NCI-H2171 treated with DMSO at 0.1 percent for 48 hours (cell line): ENCODE measurements at places on chromosomes 7 and 10.

GRCh38 chr7:118590107-118590506, 365.6 kb downstream of the ANKRD7 start:
- DNase-seq = peak; percentile 14

GRCh38 chr10:22518167-22518724, 172.9 kb downstream of the SPAG6 start:
- DNase-seq = no peak

GRCh38 chr7:158816995-158817394, 12.3 kb downstream of the ESYT2 start:
- DNase-seq = no peak

DNA sequence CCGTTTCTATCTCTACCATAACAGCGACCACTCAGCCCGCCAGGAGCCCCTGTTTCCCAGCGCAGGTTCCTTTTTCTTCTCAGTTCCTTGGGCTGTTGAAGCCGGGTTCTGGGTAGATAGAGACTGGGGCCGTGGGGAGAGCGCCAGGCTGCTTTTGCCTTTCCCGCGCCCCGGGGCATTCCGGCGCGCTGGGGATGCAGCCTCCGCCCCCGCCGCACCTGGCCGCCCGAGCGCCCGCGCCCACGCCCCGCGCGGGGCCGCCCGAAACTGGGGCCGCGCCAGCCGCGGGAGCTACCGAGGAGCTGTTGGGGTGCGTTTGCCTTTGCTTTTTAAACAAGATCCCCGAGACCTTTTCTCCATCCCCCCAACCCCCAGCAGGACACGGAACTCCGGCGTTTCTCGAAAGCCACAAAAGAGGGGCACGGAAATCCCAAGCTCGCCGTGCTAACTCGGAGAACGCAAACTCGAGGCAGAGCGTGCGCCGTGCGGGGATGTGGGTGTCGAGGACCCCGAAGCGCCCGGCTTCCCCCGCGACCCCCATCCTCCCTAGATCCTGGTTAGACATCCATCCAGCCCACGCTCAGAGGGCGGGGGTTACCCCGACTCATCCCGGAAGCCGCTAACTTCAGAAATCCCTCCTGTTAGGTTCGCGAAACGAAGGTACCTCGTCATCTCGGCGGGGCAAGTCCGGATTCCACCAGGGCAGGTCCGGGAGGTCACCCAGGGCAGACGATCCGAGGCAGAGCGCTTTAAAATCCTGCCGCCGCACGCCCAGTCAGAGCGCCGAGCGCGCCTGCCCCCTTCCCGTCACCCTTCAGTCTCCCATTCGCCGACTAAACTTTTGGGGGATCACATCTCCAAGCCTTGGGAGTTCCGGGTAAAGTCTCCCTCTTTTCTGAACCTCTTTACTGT, 1.0 kb downstream of the GRM8 start:
- DNase-seq = peak; percentile 65

GRCh38 chr7:113279256-113279655, 160.9 kb upstream of the SMIM30 start:
- no peak for DNase-seq

DNA sequence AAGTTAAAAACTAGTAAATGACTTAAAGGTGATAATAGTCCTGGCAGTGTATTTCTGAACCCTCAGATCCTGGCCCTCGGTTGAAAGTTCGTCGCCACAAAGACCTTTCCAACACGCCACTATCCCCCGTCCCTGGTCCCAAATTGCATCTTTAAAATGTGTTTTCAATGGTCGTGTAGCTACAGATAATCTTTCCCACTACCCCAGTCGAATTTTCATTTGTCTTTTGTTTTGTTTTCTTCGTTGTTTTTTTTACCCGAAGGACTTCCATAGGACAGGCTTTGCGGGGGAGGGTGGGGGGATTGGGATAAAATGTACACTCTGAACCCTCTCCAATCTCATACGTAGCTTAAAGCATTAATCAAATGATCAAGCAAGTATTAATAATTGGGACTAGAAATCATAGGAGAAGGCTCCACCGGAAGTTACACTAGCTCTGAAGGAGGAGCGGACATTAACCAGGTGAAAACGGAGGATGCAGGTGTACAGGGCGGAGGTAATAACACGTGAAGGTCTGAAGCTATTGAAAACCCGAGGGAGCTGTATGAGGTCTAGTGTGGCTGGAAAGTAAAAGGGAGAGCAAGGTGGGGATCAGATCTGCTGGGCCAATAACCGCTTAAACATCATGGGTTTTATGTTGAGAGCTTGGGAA, 32.8 kb upstream of the PHF14 start:
- DNase-seq = peak; percentile 63

GRCh38 chr10:74826142-74827044, at the start of gene KAT6B:
Gene KAT6B, plus strand, starts transcription at chr10:74826600. Its CDS starts 16,258 bp downstream, at chr10:74842858.
- DNase-seq = peak; percentile 98

DNA sequence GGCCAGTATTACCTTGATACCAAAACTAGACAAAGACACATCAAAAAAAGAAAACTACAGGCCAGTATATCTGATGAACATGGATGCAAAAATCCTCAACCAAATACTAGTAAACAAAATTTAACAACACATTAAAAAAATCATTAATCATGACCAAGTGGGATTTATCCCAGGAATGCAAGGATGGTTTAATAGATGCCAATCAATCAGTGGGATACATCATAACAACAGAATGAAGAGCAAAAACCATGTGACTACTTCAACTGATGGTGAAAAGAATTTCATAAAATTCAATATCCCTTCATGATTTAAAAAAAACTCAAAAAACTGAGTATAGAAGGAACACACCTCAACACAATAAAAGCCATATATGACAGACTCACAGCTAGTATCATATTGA, 25.2 kb upstream of the UBN2 start:
- no peak for DNase-seq

- DNase-seq = no peak
These were observed 25.8 kb upstream of the FAM13C start for GRCh38 chr10:59387951-59388670.

GRCh38 chr10:52453501-52453900, 139.4 kb downstream of the DKK1 start:
- no peak for DNase-seq

DNA sequence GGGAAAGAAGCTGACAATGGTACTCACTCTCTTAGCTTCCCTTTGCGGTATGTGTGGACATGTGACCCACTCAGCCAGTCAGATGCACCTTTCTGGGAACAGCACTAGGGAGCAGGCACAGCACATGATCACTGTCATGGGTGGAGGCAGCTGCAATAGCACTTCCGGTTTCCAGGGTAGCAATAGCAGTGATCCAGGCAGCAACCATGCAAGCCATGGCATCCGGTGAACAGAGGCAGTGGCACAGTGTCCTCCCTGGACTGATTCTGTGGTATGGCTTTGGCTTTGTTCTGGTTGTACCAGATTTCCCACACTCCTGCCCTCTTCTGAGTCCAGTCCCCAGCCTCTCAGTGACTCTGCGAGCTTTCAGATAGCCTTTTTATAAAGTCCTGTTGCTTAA, 86.8 kb upstream of the NAMPT start:
- DNase-seq = no peak

- DNase-seq = no peak
These were observed 29.5 kb downstream of the CDK13 start for GRCh38 chr7:39979406-39980073.

GRCh38 chr10:91924212-91925021, 847 bp downstream of the BTAF1 start:
- DNase-seq = no peak

DNA sequence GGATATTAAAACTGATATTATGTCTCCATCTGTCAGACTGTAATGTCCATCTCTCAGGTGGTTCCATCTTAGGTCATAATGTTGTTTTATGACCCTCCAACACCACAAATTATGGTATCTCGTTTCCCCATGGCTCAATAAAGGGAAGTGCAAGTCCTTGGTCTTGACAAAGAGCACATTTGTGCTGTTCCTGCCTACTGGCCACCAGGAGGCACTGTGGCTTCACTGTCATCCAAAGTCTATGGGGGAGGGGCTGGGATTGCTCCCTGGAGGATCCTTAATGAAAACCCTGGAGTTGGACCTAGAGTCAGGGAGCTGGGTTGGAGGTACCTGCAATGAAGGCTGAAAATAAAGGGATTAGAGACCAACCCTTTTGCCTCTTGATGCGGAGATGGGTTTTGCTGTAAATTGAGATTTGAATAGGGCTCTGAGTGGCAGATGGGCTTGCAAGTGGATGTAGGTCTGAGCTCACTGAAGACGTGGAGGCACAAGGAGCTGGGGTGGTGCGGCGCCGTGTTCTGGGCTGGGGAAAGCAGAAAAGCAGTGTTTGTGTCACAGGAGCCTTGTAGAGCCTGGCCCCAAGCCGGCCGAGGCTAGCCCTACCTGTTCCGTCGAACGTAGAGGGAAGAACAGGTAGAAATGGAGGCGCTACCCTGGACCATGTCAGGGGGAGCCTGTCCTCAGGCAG, 180.5 kb upstream of the PRSS58 start:
- DNase-seq = peak; percentile 16

DNA sequence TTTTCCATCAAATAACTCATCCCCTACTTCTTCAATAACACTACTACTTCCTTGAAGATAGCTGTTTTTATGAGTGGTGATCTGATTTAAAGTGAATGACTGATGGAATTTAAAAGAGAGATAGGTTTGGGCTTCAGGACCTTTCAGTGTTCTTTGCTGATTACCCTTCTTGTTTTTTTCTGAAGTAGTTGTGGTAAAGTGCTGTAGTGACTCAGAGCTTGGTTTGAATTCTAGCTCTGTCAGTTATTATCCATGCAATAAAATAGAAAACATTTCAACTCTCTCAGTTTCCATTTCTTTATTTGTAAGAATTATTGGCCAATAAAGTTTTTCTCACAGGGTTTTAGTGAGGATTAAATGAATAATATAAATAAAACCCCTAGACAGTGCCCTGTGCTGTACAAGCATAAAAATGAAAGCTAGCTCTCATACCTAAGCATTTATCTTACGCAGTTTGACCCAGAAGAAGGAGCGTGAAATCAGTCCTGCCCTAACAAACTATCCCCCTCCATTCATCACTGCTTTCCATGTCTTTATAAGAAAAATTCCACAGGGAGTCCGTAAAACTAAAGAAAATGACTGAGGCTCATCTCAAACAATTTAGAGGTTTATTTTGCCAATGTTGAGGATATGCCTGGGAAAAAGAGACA, 25.1 kb upstream of the AKAP9 start:
- no peak for DNase-seq

GRCh38 chr7:132402751-132403245, 173.5 kb downstream of the PLXNA4 start:
- no peak for DNase-seq

- DNase-seq = no peak
These were observed 81.3 kb upstream of the CUX1 start for GRCh38 chr7:101736084-101736483.

- DNase-seq = no peak
These were observed 325.6 kb upstream of the MAGI2 start for GRCh38 chr7:79778786-79779770.

GRCh38 chr7:105773030-105773460, 103.4 kb downstream of the ATXN7L1 start:
- peak; percentile 65 for DNase-seq

DNA sequence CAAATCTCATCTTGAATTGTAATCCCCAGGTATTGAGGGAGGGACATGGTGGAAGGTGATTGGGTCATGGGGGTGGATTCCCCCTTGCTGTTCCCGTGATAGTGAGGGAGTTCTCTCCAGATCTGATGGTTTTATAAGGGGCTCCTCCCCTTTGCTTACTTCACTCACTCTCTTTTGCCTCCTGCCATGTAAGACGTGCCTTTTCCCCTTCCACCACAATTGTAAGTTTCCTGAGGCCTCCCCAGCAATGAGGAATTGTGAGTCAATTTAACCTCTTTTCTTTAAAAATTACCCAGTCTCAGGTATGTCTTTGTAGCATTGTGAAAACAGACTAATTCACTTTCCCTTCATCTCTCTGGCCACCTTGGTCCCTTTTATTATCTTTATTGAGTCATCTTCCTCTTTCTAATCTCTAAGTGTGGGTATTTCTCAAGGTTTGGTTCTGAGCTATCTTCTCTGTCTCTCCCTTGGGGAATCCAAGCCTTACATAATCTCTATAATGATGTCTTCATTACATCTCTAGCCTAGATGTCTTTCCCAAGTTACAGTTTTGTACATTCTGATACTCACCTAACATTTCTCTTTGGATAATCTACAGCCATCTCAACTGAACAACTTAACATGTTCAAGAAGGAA, 99.1 kb upstream of the JCAD start:
- no peak for DNase-seq

DNA sequence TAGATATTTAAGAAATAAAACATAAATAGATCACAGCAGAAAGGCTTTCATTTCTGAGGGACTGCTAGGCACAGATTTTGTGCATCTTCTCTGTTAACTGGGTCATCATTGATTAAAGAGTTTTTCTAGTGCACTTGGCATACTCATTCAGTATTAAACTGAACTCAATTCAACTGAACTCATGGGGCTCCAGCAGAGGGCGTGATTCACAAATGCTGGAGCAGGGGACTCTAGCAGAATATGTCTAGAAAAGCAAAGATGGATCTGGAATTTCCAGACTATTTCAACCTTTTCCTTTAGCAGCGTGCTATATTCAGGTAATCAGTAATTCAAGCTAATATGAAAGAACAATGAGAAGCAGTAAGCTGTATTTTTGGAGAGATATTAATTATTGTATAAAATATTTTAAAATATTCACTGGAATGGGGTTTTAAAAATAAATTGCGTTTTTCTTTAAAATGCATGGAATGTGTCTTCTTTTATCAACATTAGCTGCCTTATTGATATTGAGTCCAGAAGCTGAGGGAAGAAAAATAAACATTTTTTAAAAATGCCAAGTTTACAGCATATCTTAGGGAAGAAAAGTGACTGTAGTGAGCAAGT, 296.8 kb upstream of the CACNA2D1 start:
- peak; percentile 65 for DNase-seq

DNA sequence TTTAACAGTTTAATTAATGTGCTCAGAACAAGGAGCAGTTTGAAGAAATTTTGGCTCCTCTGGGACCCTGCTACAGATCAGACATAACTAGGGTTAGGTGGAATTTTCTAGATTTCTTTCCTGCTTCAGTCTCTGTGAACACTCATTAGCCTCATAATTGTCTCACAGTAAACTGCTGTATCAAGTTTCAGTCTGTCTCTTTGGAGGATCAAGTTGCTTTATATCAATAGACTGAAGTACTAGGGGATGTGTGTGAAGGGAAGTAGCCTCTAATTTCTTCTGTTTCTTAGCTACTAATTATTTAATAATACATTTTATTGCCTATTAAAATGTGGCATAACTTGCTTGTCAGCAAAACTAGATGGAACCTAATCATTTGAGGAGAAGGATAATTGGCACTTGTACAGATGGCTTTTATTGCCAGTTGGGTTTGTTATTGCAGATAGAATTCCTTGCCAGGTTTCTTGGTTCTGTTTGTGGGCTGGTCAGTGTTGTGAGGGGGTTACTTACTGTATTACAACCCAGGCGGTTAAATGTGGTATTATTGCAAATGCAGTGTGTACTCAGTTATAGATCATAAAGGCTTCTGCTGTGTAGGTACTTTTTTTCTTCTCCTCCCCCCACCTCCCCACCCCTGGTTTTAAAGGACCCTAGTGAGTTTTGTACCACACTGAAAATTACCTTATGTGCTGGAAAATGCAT, 758.0 kb downstream of the AUTS2 start:
- peak; percentile 97 for DNase-seq

DNA sequence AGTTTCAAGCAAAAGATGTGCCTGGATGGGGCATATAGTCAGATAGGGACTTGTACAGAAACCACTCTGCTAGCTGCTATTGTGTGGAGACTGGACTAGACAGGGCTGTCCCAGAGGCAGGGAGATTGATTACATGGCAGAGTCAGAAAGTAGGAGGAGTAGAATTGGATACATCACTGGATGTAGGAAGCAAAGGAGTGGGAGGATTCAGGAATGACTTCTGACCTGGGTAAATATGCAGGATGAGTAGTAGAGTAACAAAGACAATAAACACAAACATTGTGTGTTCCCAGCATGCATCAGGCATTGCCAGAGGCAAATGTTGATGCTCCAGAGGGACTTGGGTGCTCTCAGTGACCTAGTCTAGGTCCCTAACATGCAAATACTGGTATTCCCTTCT, 30.9 kb upstream of the MAT1A start:
- no peak for DNase-seq
